Caudate nucleus (tissue), 63 donors: ENCODE measurements at places on chromosomes 12 and 14.

DNA sequence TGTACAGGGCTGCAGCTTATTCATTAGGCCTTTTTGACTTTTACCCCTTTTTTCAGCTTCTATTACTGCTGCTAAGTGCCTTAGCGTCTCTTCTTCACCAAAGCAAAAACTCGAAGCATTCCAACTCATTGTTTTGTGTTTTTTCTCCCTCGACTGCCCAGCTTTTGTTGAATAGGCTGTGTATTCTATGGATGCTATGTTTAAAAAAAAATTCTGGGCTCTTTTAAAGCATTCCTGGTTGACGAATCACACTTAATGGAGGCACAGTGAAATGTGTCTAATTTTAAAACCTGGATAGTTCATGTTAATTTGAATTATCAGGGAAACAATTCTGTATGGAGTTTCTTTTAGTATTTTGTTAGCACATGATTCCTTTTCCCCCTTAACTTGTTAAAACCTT is 29.7 kb downstream of the KTN1 start:
- DNase-seq, result no peak

GRCh38 chr14:64786296-64787149 is 82.3 kb downstream of the PLEKHG3 start:
- no peak for DNase-seq

DNA sequence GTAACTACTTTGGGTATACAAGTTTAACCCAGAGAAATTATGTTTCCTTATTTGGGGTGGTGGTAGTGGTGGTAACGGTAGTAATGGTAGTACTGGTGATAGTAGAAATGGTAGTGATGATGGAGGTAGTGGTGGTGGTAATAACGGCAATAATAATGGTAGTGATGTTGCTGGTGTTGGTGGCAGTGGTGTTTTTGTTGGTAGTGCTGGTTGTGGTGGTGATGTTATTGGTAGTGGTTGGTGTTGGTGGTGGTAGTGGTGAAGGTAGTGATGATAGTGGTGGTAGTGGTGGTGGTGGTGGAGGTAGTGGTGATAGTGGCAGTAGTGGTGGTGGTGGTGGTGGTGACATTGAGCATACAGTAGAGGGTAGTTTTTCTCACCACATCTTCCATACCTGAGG is 95.6 kb downstream of the TMEM30B start:
- DNase-seq, result no peak

DNA sequence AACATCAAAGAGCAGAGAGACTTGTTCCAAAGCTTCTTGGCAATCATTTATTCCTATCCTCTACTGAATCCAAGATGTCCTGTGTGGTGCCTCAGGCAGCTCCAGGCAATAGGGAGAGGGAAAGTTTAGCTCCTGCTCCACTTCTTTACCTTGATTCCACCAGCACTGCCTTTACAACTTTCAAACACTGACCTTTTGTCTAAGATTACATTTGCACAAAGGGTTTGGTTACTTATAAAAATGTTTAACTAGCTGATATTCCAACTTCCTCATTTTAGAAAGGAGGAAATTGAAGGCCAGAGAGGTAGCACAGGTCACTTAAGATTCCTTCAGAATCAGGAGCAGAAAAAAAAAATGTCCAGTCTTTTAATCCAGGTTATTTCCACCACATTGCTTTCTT is 192.7 kb downstream of the BTG1 start:
- no peak for DNase-seq

DNA sequence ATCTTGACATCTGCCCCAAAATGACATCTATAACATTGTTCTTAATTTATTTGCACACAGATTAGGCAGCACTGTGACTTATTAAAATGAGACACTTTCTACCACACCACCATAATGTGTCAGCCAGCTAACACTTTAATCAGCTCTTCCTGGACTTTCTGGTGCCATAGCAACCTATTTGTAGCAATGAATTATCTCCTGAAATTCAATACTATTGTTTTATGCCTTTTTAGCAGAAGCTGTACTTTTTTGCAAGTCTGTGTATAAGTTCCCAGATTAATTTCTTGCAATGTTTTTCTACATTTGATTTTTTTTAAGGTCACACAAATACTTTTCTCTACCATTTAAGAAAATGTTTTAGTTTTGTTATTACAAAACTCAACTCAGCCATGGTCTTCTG is 72.8 kb upstream of the SAV1 start:
- no peak for DNase-seq

DNA sequence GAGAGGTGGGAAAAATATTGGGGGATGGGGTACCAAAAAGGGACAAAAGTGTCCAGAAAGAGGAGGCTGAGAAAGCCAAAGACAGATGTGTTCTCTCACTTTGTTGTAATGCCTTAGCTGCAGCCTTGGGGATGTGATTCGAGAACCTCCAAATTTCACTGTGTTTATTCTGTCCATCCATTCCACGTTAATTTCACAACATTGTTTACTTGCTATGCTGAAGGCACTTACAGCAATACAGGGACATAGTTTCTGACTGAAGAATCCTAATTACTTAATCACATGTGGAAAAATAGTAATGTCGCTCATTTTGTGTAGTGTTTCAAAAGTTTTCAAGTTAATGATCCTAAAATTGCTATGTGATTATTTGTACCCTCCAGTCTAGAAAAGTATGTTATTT is 146.2 kb upstream of the SLC38A2 start:
- no peak for DNase-seq

DNA sequence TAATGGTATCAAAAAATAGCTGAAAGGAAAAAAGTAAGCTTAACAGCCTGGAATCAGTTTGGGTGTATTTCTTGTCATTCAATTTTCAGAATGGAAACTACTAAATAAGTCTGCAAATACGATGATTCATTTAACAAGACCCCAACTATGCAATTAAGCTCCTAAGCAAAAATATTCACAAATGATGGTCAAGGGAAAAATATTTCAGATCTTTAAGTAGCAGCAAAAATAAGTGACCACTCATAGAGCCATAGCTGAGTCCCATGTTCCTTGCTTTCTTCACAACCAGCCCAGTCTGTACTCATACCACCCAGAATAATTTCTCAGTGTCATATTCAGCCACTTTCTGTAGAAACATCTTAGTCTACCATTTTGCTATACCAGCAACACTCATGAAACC is 185.4 kb downstream of the PPM1H start:
- no peak for DNase-seq

GRCh38 chr14:22986508-22987054 is 4.2 kb upstream of the AJUBA start:
- DNase-seq, result peak; percentile 40

- no peak for DNase-seq
Observed at GRCh38 chr14:35159742-35160409, 37.5 kb downstream of the PRORP start.

GRCh38 chr12:48145981-48146380 is 11.3 kb downstream of the ASB8 start:
- DNase-seq, result no peak

GRCh38 chr12:122023339-122024131 is 1.9 kb downstream of the BCL7A start:
- DNase-seq, result peak; percentile 31

DNA sequence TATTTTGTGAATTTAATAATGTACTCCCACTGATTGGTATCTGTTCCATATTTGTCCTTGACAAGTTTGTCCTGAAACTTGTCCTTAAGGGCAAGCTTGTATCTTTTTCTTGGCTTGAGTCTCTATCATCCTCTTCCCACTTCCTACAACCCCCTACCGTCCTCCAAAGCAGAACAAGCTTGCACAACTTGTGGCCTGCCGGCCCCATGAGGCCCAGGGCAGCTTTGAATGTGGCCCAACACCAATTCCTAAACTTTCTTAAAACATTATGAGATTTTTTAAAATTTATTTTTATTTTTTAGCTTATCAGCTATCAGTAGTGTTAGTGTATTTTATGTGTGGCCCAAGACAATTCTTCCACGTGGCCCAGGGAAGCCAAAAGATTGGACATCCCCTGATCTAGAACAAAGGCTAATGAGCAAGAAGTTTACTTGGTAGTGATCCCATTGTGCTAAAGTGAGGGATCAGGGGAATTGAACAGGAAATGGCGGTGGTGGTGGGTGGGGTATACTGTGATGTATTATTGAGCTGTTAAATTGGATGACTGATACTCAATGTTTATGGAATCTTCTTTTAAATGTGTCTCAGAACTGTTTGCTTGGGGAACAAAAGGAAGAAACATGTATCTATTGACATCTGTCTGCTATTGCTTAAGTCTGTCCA is 37.8 kb downstream of the TMX1 start:
- DNase-seq, result no peak

GRCh38 chr12:71220260-71220659 is 62.5 kb upstream of the TSPAN8 start:
- no peak for DNase-seq

DNA sequence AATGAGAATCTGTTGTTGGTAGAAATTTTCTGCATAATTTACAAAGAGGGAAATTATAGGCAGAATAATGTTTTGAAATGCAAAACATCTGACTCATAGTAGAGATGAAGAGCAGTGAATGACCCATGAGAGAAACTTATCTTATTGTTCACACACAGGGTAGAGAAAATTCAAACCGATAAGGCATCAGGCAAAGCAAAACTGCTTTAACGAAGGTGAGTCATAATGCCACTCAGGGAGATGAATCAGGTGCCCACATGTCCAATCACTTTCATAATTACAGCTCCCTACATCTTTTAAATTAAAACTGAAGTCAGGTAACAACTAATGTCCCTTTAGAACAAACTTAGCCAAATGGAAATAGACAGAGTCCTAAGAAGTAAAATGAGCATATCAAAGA is 265.6 kb upstream of the GARIN6 start:
- no peak for DNase-seq

DNA sequence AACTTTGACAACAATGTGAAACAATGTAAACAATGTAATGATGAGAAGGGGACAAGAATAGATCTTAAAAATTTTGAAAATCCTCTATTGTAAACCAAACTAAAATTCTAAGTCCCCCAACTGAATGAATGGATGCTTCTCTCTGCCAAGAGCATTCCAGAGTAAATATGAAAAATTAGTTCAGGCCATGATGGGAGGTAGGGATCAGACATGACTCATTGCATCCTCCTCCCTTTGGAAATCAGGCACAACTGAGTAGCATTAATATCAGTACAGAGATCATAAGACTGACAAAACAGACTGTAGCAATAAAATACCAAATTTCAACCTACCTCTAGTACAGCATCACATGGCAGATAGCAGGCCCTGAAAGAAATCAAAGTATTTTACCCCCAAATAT is 559.9 kb downstream of the C12orf50 start:
- no peak for DNase-seq
